ENCODE measurements at places on chromosomes 3 and 15.

DNA sequence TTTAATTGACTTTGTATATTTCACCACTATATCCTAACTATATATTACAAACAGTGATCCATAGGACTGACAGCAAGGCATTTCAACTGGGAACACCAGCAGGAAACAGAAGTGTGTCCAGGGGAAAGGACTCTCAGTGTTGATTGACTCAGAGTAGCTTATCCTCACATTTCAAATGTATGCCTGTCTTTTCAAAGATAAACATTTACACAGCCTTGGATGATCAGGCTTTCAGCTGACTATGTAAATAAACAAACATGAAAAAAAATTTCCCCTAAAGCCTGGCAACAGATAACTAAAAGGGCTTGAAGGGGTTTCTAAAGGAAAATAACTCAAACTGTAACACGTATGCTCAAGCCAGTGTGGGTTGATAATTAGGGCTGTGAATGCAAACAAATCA lies 321.8 kb downstream of the TBC1D5 start:
- no peak for DNase-seq

GRCh38 chr3:188326968-188327367 lies 173.0 kb downstream of the LPP start:
- DNase-seq = no peak

DNA sequence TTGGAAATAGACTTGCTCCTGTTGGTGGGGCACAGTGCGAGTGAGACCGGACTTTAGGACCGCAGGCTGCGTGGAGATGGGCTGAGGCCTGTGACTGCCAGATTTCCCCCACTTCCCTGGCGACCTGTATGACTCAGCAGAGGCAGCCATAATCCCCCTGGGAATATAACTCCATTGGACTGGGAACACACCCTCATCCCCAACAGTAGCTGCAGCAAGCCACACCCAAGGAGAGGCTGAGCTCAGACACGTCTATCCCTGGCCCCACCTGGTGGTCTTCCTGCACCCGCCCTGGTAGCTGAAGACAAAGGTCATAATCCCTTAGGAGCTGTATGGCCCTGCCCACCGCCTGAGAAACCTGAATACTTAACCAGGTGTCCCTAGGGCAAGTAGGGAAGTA lies 42.6 kb downstream of the DZIP1L start:
- no peak for DNase-seq

DNA sequence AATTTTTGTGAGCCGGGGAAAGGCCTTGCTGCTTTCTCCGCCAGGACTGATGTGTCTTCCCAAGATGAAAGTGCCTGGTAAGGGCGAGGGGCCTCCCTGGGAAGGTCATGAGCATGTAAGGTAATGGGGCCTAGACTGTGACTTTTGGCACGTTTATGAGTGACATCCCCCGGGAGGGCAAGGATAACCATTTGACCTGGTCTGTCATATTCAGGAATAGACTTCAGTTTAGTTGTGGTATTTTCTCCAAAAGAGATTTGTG lies 631 bp upstream of the CNBP start:
- DNase-seq = no peak

- no peak for DNase-seq
These were observed 144.7 kb upstream of the DPH6 start for GRCh38 chr15:35690698-35691116.

DNA sequence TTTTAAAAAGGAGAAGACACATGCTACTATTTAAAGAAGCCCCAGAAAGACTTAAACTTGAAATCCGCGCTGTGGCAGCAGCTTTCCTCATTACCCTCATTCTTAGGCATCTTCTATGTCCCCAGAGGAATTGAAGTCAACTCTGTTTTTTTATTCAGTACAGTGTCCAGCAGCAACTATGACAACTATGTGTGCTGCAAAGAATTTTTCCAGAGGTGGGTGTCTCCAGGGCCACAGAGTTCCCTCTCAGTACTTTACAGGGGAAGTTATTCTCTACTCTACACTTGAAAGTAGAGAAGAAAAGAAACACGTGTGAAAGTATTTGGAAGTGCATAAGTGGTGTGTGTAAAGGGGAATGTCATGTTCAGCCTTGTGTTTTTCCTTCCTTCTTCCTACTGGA lies 32.0 kb downstream of the GATM start:
- DNase-seq = no peak

GRCh38 chr15:43529587-43530345 lies 12.4 kb downstream of the MAP1A start:
- DNase-seq = no peak

DNA sequence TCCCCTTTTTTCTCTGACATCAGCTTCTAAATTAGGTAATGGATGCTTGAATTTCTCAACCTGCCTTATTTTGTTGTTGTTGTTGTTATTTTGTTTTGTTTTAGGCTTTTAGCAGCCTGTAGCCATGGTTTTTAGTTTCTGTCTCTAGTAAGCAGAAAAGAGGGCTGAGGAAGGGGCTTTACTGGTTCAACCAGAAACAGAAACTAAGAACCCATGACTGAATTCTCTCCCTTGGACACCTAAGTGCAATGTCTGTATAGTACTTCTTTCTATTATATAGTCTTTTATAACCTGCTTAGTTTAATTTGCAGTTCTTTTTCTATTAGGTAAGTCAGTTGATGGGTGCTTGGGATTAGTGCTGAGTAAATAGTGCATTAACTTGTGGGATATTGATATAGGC lies 129.0 kb downstream of the BBX start:
- DNase-seq = no peak

GRCh38 chr3:172354931-172355499 lies 93.2 kb downstream of the GHSR start:
- no peak for DNase-seq

GRCh38 chr15:77059786-77060361 lies 11.0 kb downstream of the TSPAN3 start:
- DNase-seq = peak; percentile 63

DNA sequence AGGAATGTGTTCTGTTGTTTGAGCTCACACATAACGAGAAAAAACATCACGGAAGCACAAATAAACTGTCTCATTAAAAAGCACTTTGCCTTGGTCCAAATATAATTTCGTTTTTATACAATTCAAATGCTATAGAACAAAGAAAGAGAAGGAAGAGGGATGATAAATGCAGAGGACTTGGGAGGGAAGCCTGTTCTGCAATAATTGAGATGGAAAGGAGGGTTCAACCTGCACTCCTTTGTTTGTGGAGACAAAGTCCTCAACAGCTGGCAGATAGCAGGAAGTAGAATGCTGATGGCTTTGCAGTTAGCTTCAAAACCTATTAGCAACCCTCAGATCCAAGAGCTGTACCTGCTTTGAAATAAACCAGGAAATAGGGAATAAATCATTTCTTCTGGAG lies 1010.8 kb downstream of the FHIT start:
- no peak for DNase-seq

GRCh38 chr3:144491333-144491732 lies 519.7 kb downstream of the DIPK2A start:
- DNase-seq = no peak

GRCh38 chr3:12461097-12461649 lies 23.1 kb upstream of the TSEN2 start:
- DNase-seq = no peak

DNA sequence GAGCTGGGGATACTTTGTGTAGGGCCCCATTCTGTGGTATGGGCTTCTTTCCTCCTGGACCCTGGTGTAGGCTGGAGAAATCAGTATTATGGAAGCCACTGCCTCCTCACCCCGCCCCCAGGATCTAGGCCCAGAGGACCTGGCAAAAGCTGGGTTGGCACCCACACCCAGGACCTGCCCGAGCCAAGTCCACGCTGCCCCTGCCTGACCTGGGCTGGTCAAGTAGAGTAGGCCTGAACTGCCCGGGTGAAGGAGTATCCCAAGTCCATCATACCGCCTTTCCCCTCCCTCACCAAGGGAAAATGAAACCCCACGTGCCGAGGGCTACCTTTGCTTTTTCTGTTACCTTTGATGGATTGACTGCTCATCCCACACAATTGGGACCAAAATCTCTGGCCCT lies 37.7 kb upstream of the TRAK1 start:
- DNase-seq = no peak

DNA sequence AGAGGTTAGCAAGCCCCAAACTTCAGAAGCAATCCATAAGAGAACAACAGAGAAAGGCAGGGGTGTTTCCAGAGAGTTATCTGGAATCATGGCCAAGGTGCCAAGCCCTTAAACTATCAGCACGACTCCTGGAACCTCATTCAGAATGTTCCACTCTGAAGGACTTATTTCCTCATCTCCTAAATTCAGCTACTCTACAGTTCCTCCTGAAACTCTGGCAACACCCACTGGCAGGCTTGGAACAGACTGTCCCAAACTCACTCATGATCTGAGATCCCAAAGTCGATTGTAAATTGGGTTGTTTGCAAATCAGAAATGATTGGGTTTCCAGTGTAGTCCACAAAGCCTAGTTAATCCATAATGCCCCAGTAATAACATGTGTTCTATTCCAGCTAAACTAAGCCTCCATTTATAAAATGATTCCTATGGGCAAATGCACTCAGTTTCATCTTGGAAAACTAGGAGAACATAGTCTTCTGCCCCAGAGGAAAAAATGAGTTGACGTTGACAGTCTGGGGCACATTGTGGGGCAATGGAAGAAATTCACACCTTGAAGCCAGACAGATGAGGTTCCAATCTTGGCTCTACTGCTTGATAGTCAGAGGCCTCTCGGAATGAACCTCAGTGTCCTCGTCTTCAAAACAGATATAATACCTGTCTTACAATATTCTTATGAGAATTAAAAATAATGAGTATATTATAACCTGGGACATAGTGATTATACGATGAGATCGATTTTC lies 65.9 kb downstream of the SLCO2A1 start:
- DNase-seq = no peak

GRCh38 chr3:48919215-48920138 lies 835 bp downstream of the ARIH2 start:
- peak; percentile 28 for DNase-seq

DNA sequence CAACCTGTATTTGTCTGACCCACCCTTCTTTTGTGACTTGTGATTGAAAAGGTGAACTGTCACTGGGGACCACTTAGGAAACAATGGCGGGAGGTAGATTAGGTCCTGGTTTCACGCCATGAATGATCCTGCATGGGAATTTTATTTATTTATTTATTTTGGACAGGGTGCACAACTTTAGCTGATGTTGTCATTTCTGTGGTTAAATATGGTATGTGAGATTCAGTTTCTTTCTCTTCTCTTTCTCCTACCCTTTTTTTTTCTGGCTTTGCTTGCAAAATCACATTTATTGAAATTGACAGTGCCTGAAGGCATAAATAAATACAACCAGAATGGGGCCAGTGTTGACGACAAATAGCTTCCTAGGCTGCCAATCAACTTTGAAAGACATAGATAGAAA lies 18.0 kb upstream of the HTR3E start:
- DNase-seq = no peak

- no peak for DNase-seq
These were observed 21.9 kb downstream of the IDH3A start for GRCh38 chr15:78170848-78171773.

GRCh38 chr3:138833899-138834595 lies 681 bp downstream of the PIK3CB start:
- no peak for DNase-seq

DNA sequence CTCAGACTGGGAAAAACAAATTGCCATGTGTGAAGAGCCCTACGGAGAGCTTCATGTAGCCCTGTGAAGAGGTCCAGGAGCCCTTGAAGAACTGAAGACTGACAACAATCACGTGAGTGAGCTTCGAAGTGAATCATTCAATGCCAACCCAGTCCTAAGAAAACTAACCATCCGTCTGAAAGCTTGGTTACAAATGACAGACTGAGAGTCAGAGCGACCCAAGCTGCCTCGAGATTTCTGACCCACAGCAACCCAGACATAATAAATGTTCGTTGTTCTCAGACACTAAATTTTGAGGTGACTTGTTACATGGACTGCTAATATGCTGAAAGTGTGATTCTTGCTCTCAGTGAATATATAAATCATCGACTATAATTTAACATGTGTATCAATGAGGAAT lies 987.2 kb upstream of the ROBO1 start:
- no peak for DNase-seq

DNA sequence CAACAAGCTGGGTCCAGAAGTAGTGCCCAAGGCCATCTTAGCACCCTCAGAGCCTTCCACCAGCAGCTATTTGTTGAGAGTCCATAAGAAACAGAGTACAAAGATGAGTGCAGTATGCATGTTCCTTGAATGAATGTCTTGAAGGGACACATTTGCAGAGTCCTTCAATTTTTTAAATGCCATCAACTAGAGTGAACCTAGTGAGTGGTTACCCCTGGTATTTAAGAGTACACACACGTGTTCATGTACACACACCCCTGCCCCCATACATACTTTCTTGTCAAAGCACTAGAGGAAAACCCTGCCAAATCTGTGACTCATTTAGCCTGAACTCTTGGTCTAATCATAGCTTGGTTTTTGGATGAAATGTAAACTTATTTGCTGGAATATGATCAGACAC lies 84.5 kb upstream of the GALNT15 start:
- DNase-seq = no peak

DNA sequence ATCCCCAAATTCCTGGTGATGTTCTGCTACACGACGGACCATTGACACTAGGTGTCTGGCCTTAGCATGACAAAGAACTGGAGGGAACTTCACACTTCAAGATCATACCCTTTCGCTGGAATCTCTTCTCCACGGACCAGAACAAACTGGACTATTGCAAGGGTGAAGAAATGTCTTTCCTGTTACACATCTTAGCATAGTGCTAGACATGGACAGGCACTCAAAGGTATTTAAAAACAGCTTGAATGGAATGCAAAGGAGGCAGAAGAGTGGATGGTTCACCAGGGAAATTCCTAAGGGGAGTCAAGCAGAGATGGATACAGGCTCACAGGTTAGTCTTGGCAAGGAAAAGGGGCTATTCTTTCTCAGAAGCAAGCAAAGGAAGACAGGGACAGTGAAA lies 33.5 kb upstream of the PDZRN3 start:
- DNase-seq = no peak

GRCh38 chr3:87621667-87622066 lies 345.3 kb upstream of the POU1F1 start:
- DNase-seq = no peak

DNA sequence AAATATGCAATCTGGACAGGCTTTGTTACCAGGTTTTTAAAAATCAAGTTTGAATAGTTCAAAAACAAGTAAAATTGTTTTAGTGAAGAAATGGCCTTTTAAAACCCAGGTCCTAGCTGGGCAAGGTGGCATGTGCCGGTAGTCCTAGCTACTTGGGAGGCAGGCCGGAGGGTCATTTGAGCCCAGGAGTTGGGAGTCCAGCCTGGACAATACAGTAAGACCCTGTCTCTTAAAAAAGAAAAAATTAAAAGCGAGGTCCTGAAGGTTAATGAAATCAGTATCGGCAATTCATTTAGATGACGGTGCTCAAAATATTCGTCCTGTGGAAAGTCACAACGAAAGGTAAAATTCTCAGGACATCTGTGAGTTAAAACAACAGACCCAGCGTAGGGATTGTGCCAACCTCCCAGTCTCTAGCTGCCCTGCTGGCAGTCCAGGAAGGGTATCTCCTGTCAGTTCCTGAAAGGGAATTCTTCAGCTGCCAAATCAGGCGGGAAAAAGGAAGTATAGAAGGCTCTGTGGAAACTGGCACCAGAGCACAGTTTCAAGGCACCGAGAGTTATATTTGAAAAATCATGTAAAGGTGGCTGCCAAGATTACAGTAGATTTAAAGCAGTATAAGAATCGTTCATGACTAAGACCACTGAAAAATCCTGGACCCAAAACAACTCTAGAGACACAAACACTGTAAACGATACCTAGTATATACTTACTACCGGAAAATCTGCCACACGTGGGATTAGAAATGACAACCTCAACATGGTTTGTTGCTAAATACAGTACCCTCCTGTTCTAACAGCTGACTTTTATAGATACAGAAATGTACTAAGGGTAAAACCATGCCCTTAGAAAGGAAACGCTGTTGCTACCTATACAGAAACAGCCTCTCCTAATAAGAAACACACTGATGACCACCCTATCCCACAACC lies 1.2 kb upstream of the ABHD17C start:
- DNase-seq = peak; percentile 27

- DNase-seq = peak; percentile 65
These were observed 83.6 kb upstream of the SPATA12 start for GRCh38 chr3:56976651-56977560.

Measured in right hindlimb (tissue), 1 donor.